ENCODE measurements at places on chromosomes 2 and 18. TPM values are rescaled to one million over a fixed set of nuclear protein-coding genes. Genes with fewer than 3 reads are reported as not detected.

DNA sequence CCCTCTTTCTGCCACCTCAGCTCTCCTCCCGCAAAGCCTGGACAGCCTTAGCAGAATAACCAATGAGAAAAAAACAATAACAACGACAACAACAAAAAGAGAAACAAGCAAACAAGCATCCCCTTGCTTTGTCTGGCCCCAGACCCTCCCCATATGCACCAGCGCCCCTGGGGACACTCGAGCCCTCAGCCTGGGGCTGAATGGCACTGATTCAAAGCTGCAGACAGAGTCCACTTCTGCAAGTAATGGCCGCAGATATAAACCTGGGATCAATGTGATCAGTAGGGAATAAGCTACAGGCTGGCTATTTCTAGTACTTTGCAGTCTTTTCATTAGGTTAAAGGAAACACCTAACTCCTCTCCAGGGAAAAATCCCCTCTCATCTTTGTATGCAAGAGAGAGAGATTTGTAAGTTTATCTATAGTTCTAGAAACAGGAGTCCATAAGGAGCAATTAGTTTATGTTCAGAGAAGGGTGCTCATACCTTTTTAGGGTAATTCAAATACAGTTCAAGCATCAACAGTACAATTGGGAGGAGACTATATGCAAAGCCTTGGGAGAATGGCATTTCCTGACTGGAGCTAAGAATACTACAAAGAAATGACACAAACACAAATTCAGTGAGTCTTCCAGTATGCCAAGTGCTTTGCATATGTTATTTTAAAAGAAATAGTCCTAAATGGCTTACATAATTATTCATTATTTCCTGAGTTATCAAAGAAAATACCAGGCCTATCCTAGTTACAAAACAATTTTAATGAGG lies 122.3 kb upstream of the DDX18 start:
- DNase-seq = no peak

DNA sequence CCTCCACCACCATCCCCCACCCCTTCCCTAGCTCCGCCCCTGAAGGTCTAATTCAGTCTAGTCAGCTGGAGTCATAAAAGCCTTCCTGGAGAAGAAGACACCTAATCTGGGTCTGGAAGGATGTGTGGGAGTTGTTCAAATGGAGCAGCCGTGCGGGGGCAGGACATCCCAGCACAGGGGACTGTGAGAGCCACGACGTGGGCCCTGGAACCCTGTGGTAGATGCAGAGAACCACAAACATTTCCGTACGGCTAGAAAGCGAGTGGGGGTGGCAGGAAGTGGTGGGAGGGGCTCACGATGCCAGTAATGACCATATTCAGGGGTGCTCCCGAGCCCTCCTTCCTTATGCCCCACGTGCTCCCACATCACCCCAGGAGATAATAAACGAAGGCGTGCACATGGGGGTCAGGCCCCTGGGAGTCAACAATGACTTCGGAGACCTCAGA lies 20.9 kb upstream of the COL6A3 start:
- DNase-seq = no peak

- no peak for DNase-seq
Measured at GRCh38 chr18:47745227-47745626, 185.2 kb downstream of the SMAD2 start.

Gene MEP1B
- total RNA-seq = not detected

Gene CROCC2
- total RNA-seq = not detected

All from left ventricle myocardium superior (tissue), 1 donor.